ENCODE measurements at places on chromosomes 16 and 17. TPM values are rescaled to one million over a fixed set of nuclear protein-coding genes. Genes with fewer than 3 reads are reported as not detected.
A peak's percentile ranks its signal among the peaks of the same experiment; 100 is the strongest.

GRCh38 chr16:86396901-86397311 is 113.4 kb upstream of the FOXF1 start:
- DNase-seq: no peak

DNA sequence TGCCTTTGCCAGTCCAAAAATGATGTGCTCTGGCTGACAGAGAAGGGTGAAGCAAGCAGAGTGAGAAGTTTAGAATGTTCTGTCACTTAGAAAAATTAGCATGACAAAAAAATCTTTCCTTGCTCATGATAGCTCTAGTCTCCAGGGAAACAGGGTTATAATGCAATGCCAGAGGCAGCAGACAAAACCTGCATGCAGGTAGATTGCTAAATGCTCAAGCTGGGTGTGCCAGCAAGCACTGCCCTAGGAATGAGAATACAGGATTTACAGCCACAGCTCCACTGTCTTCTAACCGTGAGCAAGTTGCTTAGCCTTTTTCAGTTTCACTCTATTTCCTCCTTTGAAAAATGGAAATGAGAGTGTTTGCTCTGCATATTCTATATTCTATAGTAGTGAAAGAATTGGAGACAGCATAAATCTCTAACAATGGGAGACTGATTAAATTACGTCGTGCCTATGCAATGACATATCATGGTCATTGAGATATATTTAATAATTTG is 516.6 kb upstream of the C16orf82 start:
- no peak for DNase-seq

DNA sequence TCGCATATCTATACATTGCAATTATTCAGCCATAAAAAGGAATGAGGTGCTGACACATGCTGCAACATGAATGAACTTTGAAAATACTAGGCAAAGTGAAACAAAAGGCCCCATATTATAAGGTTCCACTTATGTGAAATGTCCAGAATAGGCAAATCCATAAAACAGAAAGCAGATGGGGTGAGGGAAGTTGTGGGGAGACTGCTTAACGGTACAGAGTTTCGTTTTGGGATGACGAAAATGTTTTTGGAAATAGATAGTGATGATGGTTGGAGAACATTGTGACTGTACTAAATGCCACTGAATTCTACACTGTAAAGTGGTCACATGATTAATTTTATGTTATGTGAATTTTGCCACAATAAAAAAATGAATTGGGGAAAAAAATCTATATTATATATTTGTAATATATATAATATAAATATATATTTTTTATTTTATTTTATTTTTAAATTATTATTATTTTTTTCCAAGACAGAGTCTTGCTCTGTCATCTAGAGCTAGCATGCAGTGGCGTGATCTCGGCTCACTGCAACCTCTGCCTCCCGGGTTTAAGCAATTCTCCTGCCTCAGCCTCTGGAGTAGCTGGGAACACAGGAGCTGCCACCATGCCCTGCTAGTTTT is 4.2 kb upstream of the GNA13 start:
- no peak for DNase-seq

- peak; percentile 86 for DNase-seq
These were observed 2.5 kb downstream of the P2RX1 start for GRCh38 chr17:3913531-3914311.

DNA sequence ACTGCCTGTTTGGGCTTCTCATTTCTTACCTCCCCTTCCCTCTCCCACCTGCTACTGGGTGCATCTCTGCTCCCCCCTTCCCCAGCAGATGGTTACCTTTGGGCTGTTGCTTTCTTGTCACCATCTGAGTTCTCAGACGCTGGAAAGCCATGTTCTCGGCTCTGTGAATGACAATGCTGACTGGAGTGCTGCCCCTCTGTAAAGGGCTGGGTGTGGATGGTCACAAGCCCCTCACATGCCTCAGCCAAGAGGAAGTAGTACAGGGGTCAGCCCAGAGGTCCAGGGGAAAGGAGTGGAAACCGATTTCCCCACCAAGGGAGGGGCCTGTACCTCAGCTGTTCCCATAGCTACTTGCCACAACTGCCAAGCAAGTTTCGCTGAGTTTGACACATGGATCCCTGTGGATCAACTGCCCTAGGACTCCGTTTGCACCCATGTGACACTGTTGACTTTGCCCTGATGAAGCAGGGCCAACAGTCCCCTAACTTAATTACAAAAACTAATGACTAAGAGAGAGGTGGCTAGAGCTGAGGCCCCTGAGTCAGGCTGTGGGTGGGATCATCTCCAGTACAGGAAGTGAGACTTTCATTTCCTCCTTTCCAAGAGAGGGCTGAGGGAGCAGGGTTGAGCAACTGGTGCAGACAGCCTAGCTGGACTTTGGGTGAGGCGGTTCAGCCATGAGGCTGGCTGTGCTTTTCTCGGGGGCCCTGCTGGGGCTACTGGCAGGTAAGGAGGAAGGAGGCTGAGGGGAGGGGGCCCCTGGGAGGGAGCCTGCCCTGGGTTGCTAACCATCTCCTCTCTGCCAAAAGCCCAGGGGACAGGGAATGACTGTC is at the start of gene CD68:
CD68 (plus strand) TSS at position 638 of the 833 bp plus-strand sequence; CDS start at position 678, 40 bp downstream.
- peak; percentile 52 for DNase-seq

DNA sequence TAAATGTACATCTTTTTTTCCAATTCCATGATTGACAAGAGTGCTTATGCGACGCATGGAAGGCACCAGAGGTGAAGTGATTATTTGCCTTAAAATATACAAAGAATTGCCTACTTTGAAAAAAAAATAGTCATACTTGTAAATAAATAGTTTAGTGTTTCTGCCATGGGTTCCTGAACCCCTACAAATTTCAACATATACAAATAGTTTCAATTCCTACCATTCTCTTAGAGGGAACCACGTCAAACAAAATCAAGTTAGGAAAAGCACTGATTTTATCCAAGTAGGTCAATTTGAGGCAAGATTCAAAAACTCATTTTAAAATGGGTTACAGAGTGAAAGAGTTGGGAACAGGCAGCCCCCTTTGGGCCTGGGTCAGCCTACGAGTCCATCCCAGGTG is 11.7 kb downstream of the CMTM3 start:
- no peak for DNase-seq

- DNase-seq: no peak
These were observed 65.8 kb downstream of the TBC1D16 start for GRCh38 chr17:79969906-79970305.

DNA sequence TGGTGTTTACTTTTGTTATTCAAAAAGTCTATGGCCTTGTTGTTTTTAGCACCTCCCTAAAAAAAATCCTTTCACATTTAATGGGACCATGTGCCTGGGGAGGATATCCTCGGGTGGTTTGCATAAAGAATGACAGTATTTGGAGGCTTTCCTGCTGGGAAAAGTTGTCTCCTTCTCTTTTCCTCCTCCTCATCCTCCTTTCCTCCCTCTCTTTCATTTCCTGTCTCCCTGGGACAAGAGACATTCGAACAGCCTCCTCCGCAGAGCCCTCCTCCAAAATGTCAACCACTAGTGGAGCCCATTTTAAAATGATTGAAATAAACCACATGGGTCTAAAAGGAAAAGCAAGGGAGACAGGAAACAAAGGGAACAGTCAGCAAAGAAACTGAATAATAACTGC is 67.4 kb downstream of the MYH13 start:
- no peak for DNase-seq

GRCh38 chr17:6995500-6996255 is at the start of gene ALOX12:
Gene ALOX12 (plus strand): TSS chr17:6996049. CDS start chr17:6996118, 69 bp downstream.
- no peak for DNase-seq

- DNase-seq: peak; percentile 61
These were observed 45.8 kb downstream of the COTL1 start for GRCh38 chr16:84572096-84572495.

Gene HSD17B1
- total RNA-seq: 0.52 TPM

Gene C16orf78
- not detected for total RNA-seq

Gene TPSD1
- total RNA-seq: not detected
